ENCODE measurements at places on chromosomes 3 and 15.

DNA sequence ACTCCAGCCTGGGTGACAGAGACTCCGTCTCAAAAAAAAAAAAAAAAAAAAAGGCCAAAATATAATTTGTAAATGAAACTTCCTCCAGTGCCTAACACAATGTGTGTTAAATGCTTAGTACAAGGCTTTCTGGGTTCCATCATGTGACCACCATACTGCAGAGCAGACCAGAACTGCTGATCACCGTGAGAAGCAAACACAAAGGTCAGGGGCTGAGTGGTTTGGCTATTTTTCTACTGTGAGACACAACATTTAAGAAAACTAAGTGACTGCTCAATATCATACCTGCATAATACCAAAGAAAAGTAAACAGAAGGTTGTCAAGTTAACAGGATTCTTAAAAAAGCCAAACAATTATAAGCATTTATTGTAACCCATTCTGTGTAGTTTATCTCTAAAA, 13.2 kb downstream of the ABCC5 start:
- DNase-seq, result no peak

DNA sequence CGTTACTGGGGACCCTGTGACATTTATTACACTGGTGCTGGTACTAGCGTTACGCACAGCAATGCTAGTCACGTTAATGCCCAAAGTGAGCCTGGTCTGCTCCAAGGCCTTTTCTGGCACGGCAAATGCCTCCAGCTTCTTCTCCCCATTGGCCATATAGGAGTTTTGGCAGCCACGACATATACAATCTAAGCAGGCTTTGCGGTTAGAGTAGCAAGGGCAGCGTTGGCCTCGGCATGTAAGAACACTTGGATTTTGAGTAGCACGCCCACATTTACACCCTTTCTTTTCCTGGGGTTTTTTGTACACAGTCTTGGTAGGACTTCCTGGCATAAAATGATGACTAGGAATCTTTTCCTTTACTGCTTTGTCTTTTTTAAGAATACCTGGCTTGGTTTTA, 44.9 kb downstream of the MSL2 start:
- DNase-seq, result no peak

- DNase-seq, result no peak
Observed at GRCh38 chr15:37877851-37878741, 56.3 kb upstream of the TMCO5A start.

DNA sequence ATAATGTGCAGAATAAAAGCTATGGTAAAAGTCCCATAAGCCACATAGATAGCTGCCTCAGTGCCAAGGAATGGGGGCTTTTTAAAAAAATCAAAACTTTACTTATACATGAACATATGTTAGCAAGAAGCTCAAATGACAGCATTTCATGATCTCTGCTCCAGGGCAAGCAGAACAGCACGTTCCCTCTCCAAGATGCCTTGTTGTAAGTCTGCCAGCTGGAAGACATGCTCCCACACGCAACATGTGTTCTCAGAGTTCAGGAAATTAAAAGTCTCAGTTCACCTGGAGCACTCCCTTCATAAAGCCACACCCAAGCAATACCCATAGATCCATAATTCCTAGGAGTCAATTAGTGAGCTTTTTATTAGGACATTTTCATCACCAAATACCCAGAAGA, 52.2 kb downstream of the ABI3BP start:
- no peak for DNase-seq

DNA sequence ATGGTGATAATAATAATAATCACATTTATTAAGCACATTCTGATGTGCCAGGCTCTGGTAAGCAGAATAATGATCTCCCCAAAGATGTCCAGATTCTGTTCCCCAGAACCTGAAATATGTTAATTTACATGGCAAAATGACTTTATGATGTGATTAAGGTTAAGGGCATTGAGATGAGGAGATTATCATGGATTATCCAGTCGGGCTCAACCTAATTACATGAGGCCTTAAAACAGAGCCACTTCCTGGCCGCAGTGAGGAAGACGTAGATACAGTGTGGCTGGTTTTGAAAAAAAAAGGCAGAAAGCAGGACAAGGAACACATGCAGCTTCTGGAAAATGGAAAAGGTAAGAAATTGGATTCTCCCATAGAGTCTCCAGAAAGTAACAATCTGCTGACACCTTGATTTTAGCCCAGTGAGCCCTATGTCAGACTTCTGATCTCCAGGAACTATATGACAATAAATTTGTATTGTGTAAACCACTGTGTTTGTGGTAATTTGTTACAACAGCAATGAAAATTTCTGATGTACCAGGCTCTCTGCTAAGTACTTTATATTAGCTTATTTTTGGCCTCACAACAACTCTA, 126.7 kb downstream of the ALCAM start:
- DNase-seq, result no peak

- DNase-seq, result no peak
Observed at GRCh38 chr15:37289109-37289765, 188.9 kb upstream of the MEIS2 start.

GRCh38 chr15:63407612-63408011, 26.0 kb upstream of the CA12 start:
- DNase-seq, result no peak

GRCh38 chr3:10093678-10094077, 14.4 kb downstream of the FANCD2OS start:
- DNase-seq, result no peak

GRCh38 chr3:169475576-169475975, 187.9 kb downstream of the MECOM start:
- no peak for DNase-seq

DNA sequence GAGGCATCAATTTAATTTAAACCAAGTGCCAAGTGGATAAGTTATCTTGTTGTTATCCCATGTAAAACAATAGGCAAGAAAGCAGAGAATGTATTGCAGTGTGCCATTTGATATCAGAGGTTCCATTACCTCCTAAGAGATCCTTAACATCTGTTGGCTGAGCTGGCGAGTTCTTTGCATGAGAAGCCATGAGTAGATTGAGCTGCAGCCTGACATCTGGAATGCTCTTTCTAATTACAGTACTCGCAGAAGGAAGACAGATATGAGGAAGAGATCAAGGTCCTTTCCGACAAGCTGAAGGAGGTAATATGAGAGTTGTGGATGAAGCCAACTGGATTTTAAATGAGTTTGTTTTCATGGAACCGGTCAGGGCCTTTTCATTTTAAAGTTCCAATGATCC, 19.4 kb downstream of the TPM1 start:
- no peak for DNase-seq

DNA sequence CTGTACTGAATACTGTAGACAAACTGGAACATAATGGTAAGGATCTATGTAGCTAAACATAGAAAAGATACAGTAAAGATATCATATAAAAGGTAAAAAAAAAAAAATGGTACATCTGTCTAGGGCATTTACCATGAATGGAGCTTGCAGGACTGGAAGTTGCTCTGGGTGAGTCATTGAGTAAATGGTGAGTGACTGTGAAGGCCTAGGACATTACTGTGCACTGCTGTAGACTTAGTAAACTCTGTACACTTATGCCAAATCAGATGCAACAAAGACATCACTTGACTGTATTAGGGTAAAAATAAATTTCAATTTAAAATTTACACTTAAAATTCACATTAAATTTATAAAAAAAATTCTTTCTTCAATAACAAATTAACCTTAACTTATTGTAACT, 281.3 kb upstream of the LMCD1 start:
- DNase-seq, result no peak

- peak; percentile 4 for DNase-seq
Observed at GRCh38 chr3:119681279-119681678, 4.1 kb upstream of the COX17 start.

GRCh38 chr3:13041113-13041776, 32.0 kb downstream of the IQSEC1 start:
- no peak for DNase-seq

GRCh38 chr3:15657016-15657415, 55.5 kb downstream of the BTD start:
- DNase-seq, result no peak

GRCh38 chr3:72265256-72266015, 480.5 kb upstream of the PROK2 start:
- no peak for DNase-seq

DNA sequence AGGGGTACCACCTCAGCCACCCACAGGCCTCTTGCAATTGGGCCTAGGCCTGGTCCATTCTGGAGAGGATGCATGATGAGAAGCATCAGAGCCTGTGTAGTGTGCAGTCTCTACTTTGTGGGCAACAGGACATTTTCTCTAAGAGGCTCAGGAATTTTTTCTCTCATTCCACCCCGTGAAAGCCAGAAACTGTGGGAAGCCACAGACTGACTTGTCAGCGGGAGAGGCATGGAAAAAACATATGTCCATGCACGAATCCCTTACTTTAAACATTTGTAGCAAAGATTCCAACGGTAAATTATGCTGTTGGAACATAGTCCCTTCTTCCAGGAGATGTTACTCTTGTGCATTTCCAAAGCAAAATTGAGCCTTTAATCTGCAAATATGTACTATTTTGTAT, 196.5 kb downstream of the KLHL25 start:
- no peak for DNase-seq

DNA sequence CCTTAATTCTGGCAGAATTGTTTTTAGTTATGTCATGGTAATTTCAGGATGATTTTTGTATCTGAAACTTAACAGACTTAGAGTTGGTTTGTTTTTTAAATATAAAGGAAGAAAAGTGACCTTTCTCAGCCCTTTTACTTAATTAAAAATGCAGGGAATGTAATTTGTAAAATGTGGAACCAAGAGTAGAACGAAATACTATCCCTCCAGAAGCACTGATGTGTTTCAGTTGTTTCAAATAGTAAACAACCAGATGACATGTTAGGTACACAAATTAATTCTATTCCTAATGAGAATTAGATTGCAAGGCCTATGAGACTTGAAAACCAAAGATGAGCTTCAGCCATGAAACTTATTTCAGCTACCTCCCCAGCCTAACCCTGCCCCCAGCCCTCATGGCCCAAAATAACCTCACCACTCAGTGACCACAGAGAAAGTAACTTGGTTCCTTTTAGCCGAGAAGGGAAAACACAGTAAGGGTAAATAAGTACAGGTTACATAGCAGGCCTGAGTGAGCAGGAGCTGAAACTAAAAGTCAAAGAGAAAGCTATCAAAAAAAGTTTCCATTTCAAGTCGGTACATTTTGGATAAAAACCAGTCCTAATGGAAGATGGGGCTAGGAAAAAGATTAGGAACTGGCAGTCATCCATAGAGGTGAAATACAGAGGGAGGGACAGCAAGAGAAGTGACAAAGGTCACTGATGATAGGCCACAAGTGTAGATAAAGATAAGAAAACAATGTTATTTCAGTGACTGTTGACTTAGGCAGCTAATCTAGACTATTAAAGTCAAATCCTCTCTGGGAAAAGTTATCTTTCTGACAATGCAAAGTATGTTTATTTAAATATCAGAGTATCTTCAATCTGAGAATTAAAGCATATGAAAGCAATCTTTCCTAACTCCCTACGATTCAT, 23.2 kb downstream of the SENP8 start:
- DNase-seq, result no peak

- DNase-seq, result no peak
Observed at GRCh38 chr3:156246961-156247725, 126.8 kb downstream of the KCNAB1 start.

GRCh38 chr3:46551615-46552014, 14.5 kb downstream of the LRRC2 start:
- no peak for DNase-seq

- no peak for DNase-seq
Observed at GRCh38 chr3:22959593-22959992, 243.5 kb upstream of the UBE2E2 start.

- DNase-seq, result no peak
Observed at GRCh38 chr3:138681463-138682220, 73.1 kb downstream of the FAIM start.

GRCh38 chr3:29932696-29933325, 651.9 kb downstream of the RBMS3 start:
- DNase-seq, result no peak

DNA sequence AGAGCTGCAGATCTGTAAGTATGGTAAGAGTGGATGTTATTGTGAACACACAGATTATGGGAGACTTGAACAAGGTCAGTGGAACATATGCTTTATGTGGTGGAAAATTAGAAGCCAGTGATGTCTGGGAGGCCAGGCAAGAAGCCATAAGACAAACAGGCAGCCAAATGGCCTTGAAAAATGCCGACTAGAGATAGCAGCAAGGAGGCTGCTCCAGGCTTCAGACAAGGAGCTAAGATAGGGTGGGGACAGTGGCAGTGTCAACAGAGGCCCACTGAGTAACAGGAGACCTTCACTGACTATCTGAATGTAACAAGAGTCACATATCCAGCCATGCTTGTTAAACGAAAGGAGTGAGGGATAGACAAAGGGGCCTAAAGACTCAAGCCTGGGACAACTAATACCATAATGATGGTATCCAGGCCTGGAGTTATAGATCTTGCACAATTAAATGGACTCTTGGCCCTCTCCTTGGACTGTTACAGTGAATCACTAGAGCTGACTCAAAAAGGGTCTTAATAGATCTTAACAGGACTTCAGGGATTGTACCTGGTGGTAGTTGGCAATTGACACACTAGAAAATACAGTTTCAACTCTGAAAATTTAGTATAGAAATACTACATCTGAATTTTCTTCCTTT, 50.6 kb downstream of the CFAP20DC start:
- no peak for DNase-seq

- DNase-seq, result no peak
Observed at GRCh38 chr15:35141743-35142471, 56.8 kb upstream of the NANOGP8 start.

DNA sequence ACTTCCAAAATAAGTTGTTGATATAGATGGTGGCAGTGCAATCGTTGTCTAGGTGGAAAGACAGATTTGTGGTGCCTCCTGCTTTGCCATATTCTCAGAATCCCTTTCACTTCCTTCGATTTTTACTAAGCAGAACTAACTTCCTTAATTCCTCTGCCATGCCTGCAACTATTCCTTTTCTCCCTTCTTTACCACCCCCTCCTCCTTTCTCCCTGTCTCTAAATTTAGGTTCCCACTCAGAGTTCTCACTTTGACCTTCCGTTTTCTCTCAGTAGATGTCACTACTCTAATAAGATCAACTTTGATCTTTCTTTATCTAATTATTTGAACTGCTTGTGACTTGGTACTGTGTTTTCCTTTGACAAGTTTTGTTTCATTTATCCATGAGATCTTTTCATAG, 351.2 kb downstream of the LPP start:
- DNase-seq, result no peak

DNA sequence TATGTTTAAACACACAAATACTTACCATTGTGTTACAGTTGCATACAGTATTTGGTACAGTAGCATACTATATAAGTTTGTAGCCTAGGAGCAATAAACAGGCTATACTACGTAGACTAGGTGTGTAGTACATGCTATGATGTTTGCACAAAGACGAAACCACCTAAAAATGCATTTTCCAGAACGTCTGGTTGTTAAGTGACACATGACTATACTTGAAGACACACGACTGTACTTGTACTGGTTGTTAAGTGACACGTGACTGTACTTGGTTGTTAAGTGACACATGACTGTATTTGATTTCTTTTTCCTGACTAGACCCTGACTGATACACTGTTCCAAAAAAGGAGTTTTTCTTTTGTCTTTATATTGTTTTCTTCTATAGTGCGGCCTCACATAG, 34.1 kb downstream of the RAB8B start:
- DNase-seq, result no peak

DNA sequence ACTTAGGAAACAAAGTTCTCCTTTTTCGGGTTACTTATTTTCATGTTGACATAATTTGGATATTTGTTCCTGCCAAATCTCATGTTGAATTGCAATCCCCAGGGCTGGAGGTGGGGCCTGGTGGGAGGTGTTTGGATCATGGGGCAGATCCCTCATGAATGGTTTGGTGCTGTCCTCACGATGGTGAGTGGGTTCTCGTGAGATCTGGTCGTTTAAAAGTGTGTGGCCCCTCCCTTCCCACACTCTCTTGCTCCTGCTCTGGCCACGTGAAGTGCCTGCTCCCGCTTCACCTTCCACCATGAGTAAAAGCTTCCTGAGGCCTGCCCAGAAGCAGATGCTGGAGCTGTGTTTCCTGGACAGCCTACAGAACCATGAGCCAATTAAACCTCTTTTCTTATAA, 43.7 kb upstream of the MCF2L2 start:
- DNase-seq, result no peak

Measured in CD4-positive, alpha-beta T cell treated with Interleukin-6 at 100 ng/mL for 8 hours (primary cell).